ENCODE measurements at places on chromosomes 5 and 9.

DNA sequence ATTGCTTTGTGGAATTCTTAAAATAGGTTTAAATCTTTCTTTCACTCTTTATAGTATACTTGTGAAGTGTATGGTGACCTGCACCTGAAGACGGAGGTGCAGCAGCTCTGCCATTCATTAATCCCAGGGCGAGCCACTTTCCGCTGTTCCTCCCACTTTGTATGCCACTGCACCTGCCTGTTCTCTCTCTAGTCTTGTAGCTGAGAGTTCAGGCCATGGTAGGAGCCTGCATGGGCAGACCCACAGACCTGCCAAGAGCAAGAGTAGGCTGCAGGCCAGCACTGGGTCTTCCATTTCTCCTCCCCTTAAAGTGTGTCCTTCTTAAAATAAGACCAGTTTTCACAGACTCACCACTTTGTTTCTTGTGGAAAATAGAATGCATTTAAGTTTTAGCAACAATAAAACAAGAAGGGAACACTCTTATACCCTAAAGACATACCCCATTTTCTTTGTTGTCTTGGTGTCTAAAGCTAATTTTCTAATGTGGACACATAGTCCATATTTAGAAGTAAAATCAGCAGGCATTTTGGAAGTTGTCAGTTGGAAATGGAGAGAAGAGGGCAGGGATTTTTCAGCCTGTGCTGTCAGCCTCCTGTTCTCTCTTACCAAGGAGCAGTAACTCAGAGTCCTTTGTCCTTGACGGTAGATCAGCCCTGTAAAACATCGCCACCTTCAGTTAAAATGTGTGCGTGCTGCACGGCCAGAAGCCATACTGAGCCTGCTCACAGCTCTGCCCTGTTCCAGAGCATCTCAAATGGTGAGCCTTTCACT is 103.2 kb downstream of the SNCAIP start:
- DNase-seq = peak; percentile 60

GRCh38 chr5:177495243-177496060 is 2.0 kb downstream of the PDLIM7 start:
- no peak for DNase-seq

- no peak for DNase-seq
Measured at GRCh38 chr5:120456006-120456405, 8.1 kb upstream of the PRR16 start.

DNA sequence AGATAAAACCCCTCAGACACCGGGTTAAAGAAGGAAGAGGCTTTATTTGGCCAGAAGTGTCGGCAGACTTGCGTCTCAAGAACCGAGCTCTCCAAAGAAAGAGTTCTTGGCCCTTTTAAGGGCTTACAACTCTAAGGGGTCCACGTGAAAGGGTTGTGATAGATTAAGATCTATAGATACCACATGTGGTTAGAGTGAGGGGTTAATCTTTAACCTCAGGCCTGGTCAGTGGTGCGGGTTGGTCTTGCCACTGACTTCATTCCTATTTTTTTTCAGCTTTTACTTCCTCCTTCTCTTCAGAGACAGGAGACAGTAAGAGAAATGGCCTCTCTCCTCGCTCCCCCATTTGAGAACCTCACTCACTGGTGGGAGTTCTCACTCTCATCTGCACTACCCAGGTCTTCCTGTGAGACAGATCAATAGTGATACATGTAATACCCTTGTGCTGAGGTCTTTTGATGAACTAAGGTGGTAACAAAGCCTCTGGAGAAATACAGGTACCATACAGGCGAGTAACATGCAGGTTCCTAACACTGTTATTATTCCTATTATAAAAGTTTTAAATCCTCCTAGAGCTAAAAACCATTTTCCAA is 52.4 kb upstream of the COX7C start:
- DNase-seq = no peak

DNA sequence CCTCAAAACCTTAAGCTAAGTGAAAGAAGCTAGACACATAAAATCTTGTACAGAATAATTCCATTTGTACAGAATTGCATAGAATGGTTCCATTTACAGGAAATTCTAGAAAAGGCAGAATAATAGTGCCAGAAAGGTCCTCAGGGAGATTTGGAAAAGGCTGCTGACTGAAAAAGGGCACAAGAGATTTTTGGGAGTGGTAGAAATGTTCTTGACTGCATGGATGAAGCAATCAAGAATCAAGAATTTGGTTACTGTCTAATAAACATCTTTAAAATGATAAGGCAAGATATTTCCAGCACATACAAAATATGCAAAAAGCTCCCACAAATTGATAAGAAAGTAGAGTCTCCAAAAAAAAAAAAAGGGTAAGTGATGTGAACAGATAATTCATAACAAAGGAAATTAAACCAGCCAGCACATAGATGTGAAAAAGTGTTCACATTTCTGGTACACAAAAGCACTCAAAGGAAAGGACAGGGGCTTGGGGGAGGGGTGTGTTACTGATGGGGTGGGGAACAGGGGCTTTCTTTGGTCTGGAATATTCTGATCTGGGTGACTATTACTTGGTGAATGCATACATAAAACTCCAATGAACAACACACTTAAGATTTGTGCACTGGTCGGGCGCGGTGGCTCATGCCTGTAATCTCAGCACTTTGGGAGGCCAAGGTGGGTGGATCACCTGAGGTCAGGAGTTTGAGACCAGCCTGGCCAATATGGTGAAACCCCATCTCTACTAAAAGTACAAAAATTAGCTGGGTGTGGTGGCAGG is 85.2 kb downstream of the SHC3 start:
- DNase-seq = no peak

GRCh38 chr5:139417214-139417613 is 13.3 kb upstream of the SPATA24 start:
- DNase-seq = no peak

- no peak for DNase-seq
Measured at GRCh38 chr9:80881320-80881719, 808.0 kb downstream of the TLE1 start.

GRCh38 chr9:75889577-75889976 is 896 bp upstream of the PCSK5 start:
- DNase-seq = no peak

DNA sequence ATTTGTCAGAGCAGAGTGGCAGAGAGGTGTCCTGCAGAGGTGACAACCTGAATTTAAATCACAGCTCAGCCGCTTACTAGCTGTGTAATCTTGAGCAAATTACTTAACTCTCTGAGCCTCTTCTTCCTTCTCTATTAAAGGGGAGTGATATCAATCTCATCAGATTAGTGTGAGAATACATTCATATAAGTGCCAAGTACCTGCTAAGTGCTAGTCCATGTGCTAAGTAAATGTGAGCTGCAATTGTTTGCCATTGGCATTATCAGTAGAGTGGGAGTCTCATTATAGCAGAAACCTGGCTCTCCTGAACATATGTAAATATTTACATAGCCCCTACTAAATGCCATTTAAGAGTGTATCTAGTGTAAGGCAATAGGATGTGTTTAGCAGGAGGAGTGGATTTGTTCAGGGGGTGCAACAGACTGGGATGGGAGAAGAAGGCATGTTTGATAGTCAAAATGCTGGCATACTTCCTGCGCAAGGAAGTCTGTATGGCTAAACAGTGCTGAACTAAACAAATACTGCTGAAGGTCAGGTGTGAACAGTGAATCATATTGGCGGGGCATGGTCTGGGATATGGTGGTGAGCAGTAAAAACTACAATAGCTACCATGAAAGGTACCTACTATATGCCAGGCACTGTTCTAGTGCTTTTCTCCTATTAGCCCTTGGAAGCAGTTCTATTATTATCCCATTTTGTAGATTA is 74.5 kb downstream of the F2RL2 start:
- no peak for DNase-seq

DNA sequence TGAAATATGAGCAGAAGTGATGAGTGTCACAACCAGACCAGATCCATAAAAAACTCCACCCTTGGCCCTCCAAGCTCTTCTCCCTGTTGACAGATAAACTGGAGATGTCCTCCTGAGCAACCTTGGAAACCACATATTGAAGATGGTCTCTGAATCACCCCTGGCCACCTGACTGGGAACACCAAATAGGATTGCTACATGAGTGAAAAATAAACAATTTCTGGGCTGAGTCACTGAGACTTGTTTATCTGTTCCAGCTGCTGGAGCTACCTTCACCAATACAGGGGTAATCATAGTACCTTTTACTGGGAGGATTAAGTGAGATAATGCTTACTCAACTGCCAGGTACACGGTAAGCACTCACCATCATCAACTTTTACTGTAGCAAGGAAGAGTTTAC is 53.3 kb downstream of the PCA3 start:
- no peak for DNase-seq

DNA sequence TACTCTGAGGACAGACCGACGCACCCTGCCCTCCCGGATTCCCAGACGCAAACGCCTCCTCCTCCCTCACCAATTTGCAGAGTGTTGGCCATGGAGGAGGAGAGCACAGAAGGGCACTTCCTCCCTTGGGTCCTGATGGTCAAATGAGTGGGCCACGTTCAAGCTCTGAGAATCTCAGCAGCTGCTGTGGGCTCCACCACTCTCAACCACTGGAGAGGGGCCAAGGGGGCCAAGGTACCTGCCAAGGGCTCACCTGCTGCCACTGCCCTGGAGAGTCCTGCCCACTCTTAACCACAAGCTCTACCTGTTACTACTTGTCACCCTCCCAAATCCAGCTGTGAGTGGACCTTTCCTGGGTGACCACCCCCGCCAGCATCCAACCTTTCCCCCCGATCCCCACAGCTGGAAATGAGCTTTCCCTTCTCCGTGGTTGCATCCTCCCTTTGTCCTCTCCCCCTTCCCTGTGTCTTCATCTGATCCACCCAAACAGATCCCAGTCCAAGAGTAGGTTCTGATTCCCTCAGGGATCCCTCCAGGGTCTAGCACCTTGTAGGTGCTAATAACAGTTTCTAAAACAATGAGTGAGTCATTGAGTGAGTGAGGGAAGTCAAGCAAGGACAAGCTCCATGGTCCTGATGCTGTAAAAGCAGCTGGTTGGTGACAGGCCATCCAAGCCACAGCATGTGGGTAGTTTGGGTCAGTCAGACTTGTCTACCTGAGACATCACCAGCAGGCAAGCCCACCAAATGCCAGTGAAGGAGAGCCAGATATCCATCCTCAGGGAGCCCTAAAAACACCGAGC is 69.7 kb downstream of the FAM114A2 start:
- no peak for DNase-seq

DNA sequence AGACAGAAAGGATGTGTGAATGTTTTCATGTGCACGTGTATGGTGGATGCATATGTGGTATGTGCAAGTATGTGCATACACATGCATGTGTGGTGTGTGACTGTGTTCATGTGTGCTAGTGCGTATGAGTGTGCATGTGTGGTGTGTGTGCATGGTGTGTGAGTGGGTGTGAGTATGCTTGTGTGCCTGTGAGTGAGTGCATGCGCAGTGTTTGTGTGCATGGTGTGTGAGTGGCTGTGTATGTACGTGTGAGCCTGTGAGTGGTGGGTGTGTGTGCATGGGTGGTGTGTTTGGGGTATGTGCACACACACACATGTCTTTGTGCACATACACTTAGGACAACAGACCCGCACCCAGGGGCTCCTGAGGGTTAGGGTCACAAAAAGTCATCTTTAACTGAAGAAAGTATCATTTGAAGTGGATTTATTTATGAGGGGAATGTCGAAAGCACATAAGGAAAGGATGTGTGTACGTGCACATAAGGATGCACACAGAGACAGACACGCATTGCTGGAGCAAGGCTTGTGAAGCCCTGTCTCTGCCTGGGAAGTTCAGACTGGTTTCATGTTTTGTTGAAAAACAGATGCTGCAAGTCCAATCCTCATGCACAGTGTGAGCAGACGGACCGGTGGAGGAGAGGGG is 237.0 kb downstream of the SYK start:
- DNase-seq = no peak

- no peak for DNase-seq
Measured at GRCh38 chr5:10396552-10396951, 43.1 kb downstream of the MARCHF6 start.

- no peak for DNase-seq
Measured at GRCh38 chr9:14813336-14814248, 91.1 kb upstream of the CER1 start.

- DNase-seq = no peak
Measured at GRCh38 chr9:9124616-9125015, 1325.0 kb upstream of the DMAC1 start.

GRCh38 chr5:51559339-51559738 is 176.1 kb downstream of the ISL1 start:
- no peak for DNase-seq

DNA sequence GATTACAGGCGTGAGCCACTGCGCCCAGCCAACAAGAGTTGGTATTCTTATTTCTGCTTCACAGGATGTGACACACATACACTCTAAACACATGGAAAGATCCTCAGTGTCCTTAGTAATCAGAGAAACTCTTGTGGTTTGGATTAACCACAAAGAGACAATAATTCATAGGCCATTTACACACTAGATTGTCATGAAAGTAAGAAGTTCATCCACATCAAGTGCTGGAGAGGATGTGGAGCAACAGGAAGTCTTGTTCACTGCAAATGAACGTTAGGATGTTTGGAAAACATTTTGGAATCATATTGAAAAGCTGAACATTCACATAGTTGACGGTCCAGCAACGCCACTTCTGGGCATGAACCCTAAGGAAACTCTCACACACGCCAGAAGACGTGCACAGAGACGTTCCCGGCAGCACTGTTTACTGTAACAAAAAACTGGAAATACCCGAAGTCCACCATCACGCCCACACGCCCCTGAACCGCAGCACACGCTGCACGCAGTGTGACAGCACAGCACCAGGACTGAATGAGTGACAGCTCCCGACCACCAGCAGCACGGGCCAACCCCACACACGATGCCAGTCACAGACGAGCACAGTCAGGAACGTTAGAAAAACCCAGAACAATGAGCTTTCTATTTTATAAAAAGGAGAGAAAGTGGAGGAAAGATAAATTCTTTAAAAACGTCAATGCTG is 87.6 kb downstream of the COL23A1 start:
- DNase-seq = no peak

GRCh38 chr9:11235061-11235460 is 622.3 kb upstream of the PTPRD start:
- DNase-seq = no peak

DNA sequence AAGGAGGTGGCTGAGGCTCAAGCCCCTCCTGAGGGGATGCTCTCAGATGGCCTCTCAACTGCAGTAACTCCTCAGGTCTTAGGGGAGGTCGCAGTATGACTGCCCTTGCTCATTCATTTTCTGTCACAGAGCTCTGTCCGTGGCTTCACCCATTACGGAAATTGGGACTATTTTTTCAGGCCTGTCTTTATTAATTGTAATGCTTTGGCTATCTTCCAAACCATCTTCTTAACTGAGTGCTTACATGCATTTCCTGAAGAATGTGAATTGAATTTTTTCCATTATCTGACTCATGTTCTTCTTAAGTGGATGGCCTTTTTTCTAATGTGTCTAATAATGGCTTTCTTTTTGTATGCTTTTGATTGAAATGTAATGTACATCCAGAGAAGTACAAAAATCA is 36.4 kb upstream of the SV2C start:
- DNase-seq = no peak

DNA sequence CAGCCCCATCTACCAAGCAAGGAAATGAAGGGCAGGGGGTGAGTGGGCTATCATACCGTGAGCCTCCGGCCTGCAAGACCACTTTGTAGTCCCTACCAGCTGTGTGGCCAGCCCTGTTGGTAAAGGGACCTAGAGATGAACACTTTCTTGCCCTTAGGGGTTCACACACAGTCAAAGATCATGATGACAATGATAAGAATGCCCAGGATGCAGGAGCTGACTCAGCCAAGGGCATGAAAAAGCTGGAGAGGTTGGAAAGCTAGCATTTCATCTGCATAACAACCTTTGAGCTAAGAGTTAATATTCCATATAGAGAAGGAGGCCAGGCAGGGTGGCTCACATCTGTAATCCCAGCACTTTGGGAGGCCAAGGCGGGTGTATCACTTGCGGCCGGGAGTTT is 19.2 kb upstream of the FGFR4 start:
- no peak for DNase-seq

Data from NCI-H2227 treated with DMSO at 0.1 percent for 48 hours (cell line).